ENCODE measurements at places on chromosomes 7 and 10.

- no peak for DNase-seq
Measured at GRCh38 chr7:155652156-155653114, 8.0 kb downstream of the RBM33 start.

DNA sequence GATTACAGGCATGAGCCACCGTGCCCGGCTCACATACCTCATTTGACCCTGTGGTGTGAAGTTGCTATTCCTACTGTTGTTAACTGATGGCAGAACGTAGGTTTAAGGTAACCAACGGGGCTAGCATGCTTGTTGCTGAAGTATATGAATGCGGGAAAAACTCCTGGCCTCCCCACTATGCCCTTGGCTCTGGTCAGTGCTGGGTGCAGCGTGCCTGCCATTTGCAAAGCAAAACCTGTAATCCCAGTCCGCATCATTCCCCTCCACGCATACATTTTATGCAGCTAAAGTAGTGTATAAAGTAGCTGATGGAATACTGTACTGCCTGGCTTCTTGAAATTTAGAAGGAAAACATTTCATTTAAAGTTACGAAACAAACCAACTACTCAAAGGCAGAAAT, 273.3 kb downstream of the SDK1 start:
- no peak for DNase-seq

DNA sequence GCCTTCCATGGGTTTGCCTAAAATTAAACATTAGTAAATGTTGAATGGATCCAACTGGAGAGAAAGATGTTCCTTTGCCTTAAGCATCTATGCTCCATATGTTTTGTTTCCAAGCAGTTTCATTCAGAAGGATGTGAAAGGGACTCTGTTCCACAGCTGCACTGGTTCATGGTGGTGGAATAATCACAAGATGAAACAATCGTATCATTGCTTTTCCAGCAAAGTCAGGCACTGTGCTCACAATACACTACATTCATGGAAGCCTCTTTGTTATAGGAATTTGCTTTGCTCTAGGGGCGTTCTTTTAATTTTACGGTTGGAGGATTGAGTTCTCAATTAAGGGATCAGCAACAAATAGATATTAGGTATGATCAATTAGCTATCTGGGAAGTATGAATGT, 33.8 kb downstream of the RAMP3 start:
- no peak for DNase-seq

DNA sequence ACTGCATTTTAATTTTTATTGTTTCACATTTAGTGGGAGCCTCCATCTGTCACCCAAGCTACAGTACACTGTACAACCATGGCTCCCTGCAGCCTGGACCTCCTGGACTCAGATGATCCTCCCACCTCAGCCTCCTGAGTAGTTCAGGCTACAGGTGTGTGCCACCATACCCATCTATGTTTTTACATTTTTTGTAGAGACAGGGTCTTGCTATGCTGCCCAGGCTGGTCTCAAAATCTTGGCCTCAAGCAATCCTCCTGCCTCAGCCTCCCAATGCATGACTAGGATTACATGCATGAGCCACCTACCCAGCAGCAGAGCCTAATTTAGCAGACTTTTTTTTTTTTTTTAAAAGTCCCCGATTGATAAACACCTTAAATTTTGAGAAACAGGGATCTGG, 5.6 kb downstream of the PIP4K2A start:
- DNase-seq = no peak

GRCh38 chr10:109282510-109282909, 640.8 kb downstream of the XPNPEP1 start:
- no peak for DNase-seq

GRCh38 chr10:130227883-130228282, 91.7 kb downstream of the GLRX3 start:
- DNase-seq = no peak

DNA sequence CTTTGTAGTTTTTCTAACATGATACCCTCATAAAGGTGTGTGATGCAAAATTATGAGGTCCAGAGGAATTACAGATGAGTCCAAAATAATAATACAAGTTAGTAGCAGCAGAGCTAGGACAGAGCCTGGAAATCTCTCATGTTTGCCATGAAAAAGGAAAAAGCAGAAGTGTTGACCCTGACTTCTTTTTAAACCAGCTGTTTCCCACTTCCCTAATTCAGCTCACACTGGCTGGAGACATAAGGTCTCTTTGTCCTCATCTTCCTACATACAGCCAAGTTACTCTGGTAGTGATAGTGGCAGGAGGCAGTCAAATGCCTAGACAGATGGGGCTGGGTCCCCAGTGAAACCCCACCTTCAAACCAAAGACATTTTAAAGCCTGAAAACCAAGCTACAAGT, 269.2 kb downstream of the C7orf25 start:
- DNase-seq = no peak

GRCh38 chr7:22109761-22110160, 164.1 kb upstream of the CDCA7L start:
- DNase-seq = no peak

DNA sequence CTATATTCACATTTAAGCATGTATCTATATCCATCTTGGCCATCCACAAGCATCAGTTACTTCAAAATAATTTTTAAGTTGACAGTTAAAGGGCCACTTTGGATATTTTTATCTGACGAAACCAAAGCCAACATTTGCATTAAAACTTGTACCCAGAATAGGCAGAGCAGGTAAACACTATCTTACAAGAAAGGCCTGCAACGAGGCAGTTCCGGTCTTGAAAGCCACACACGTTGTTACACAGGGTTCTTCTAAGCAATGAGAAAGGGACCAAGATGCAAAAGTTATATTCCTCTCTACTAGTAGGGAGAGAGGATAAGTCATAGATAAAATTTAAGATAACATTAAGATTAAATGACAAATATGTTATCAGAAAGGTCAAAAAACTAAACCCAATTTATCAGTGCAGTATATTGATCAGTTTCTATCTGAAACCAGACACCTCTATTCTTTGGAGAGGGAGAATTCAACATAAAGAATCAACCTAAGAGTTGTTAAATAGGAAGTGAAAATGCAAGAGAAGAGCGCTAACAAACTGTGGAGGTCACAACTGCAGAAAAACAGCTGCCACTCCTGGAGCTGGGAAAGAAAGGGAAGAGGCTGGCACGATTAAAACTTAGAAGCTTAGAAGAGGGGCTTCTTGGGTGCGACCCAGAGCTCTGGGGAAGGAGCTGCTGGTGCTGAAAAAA, 701.3 kb downstream of the TNS3 start:
- no peak for DNase-seq

DNA sequence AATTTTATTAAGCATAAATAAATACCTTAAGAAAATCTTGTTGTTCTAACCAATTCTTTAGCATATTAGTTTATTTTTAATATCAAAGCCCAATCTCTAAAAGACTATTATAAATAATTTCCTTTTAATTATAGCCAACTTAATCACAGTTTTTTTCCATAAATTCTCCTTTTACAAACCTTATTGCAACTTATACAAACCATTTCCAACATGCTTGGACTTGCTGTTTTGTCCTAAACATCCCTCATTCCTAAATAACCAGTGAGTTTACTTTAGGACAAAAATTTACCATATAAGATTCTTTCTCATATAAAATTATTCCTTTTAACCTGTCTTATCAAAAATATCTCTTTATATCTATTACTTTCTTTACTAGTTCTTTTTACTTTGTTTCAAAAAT, 25.2 kb upstream of the LSM8 start:
- DNase-seq = no peak

DNA sequence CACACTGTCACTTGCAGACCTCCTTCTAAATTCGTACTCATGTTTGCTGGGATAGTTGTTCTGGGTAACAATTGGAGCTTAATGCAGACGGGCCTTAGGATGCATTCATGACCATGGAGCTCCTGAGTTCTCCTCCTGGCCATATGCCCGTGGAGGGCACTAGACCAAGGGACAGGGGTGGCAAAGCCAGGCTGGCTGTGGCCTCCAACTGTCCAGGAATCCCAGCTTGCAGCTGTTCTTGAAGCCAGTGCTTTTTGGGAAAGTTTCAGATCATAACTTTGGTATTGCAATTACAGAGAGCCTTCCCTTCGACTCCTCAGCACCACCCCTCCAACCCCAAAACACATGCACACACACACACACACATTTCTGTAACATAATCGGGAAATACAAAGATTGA, 30.6 kb downstream of the ANTXRL start:
- DNase-seq = no peak

- no peak for DNase-seq
Measured at GRCh38 chr7:88147341-88147740, 72.5 kb downstream of the SRI start.

DNA sequence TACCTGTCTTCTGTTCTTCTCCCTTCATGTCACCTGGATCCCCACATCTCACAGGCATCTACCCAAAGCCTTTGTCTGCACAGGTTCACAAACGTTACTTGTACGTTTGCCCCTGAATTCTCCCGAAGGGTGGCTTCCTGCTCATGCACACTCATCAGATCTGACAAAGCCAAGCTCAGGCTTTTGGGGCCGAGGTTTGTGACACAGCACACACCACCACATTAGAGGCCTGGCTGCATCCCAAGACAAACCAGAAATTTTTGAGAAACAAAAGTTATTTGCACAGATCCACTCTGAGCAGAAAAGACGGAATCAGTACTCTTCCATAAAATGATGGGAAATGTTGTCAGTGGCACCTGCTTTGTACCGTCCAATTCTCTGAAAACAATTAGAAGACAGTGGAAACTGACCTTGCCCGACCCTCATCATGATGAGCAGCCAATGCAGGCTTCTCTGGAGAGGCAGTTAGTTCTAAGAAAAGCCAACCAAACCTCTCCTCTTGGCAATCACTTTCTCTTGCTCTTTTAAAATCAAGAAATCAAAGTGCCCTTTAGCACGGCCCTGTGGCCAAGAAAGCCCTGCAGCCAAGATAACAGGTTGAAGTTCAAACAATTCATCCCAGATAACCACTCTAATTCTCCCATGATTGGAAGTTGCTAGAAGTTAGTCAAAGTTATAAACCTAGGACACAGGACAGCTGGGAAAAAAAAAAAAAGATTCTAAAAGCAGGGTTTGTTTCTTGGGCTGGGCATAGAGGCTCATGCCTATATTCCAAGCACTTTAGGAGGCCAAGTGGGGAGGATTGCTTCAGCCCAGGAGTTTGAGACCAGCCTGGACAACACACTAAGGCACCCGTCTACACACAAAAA, 13.6 kb upstream of the SVIL start:
- no peak for DNase-seq
